ENCODE measurements at places on chromosomes 3 and 15.

DNA sequence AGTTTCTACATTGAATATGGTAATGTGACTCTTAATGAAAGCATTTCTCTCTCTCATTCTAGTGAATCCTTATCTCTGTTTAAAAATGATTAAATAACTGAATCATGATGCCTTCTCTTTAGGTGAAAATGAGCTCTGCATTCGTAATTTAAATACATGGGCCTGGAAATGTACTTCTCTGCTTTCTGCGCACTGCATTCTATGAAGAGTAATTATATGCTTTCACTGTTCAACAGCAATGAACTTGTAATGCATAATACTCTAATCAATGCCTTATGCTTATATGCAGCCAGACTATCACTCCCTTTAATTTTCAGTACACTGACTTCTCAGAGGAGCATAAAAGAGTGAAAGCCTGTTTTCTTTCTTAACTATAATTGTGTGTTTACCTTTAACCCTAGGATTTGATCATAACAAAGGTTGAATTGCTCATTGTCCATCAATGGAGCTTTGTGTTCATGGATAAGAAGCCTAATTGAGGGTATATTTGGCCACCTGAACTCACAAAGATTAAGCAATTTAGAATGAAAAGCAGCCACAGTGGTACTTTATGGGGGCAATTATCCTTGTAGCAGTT is 330.8 kb upstream of the PDZRN3 start:
- DNase-seq, result no peak

DNA sequence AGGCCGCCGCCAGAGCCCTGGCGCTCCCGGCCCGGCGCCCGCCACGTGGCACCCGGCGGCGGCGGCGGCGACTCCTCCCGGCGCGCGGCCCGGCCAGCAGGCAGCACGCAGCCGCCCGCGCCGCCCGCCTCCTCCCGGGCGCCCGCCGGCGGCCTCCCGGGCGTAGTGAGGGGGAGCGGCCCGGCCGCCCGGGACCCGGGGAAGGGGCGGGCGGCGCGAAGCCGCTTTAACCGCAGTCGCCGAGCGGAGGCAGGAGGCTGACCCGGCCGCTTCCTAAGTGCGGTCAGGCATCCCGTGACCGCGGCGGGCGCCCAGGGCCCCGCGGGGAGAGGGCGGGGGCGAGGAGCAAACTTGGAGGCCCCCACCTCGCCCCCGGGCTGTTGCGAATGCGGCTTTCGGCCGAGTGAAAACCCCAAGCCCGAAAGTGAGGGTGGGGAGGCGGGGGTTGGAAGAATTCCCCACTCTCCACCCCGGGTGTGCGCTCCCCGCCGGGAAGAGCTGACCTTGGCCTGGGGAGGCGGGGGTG is 1.7 kb upstream of the HES1 start:
- DNase-seq, result no peak

DNA sequence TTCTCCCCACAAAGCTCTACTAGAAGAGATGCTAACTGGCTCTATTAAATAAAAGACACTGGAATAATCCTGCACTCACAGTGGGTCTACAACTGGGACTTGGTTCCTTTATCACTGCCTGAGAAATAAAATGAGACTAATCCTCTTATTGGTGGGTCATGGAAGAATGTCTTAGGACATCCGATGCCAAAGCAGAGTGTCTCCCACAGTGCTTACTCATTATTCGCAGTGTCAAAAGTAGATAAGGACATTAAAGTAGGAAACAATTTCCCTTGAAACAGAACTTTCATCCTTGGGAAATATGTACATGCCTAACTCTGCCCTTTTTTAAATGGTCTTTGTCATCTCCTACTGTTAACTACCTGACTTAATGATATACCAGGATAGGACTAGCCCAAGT is 71.5 kb downstream of the GSK3B start:
- DNase-seq, result no peak

- no peak for DNase-seq
These were observed 103.1 kb downstream of the ABHD5 start for GRCh38 chr3:43793648-43794372.

GRCh38 chr3:10242182-10243065 is 5.8 kb upstream of the TATDN2 start:
- no peak for DNase-seq

- DNase-seq, result no peak
These were observed 1024.4 kb upstream of the CADM2 start for GRCh38 chr3:83934192-83935021.

DNA sequence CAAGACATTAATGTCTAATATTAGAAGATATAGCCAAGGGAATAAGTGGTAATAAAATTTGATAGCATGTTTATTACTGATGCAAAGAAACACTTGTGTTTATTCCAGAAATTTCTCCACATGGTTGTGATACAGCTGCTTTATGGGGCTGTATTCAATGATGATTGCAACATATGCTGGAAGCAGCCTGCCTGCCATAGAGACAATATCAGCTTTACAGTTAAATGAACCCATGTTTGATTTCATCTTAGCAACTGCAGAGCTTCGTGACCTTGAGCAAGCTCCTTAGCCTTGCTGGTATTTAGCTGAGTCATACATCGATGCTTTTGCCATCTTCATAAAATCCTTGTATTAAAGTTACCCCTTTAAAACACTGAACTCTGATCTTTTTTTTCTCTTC is 168.1 kb upstream of the STAC start:
- no peak for DNase-seq

GRCh38 chr15:31267161-31268107 is 59.2 kb upstream of the KLF13 start:
- peak; percentile 20 for DNase-seq

GRCh38 chr3:27903446-27903845 is 181.3 kb upstream of the EOMES start:
- DNase-seq, result no peak

DNA sequence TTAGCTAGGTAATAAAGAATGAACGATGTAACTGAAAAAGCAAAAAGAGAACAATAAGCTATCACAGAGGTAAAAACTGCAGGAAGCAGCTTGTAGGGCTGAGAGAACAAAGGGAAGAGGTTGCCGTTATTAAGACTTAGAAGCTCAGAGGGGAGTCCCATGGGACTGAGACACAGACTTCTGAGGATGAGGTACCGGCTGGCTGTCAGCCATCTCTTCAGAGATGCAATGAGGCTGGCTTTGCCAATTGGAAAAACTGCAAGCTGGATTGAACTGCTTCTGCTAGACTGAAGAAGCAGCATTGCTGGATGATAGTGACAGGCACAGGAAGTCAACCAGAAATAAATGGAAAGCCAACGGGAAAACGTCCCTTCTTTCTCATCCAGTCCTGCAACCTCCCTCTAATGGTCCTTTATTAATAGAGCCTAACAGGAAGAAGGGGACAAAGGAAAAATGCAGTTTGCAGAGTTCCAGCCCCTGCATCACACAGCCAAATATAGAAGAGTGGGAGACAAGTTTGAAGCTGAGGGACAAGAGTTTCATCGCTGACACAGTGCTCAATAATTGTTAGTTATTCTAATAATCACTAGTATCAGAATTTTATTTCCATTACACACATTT is 21.1 kb upstream of the KLHL6 start:
- DNase-seq, result no peak

DNA sequence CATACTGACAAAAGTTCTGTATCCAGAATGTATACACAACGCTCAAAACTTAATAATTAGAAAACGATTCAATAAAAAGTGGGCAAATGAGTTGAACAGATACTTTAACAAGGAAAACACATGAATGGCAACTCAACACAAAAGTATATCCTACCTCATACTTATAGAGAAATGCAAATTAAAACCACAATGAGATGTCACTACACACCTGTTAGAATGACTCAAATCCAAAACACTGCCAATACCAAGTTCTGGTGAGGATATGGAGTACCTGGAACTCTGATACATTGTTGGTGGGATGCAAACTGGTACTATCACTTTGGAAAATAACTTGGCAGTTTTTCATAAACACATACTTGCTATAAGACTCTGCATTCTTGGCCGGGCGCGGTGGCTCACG is 42.1 kb downstream of the PRTG start:
- no peak for DNase-seq

DNA sequence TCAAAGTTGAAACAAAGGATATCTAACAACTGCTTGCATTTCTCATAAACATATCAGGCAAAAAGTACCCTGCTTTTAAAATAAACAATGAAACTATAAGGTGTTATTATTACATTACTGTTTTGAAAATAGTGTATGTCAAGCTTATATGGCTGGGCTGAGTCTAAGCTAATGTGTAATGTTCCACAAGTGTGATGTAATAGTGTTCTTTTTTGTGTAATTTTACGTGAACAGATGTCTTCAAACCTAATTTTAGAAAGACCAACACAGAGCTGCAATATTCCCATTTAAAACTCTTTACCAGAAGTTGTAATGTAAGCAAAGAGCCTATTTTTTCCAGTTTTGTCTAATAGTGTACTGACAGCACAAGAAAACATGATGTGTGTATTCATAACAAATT is 34.0 kb downstream of the MINDY2 start:
- no peak for DNase-seq

- no peak for DNase-seq
These were observed 424.6 kb downstream of the GRM7 start for GRCh38 chr3:7285505-7285904.

GRCh38 chr3:51282931-51283330 is 102.2 kb upstream of the MANF start:
- DNase-seq, result no peak
